ENCODE measurements at places on chromosomes 5 and 9.

DNA sequence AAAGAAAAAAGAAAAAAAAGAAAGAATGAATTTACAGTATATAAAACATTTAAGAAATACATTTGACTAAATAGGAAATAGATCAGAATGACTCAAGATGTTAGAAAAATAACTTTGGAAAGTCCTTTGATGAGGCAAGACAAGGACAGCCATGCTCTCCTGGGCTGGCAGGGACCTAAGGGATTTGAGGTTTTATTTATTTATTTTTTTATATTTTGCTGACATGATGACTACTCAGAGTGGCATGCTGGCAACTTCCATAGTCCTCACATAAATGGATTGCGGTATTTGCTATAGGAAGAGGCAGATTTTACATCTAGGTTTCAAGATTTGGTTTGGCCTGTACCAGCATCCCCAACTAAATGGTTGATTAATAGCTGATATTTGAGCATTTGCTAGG is 17.7 kb downstream of the SLC28A3 start:
- DNase-seq: no peak

- no peak for DNase-seq
Measured at GRCh38 chr5:55149308-55149795, 10.6 kb upstream of the GPX8 start.

DNA sequence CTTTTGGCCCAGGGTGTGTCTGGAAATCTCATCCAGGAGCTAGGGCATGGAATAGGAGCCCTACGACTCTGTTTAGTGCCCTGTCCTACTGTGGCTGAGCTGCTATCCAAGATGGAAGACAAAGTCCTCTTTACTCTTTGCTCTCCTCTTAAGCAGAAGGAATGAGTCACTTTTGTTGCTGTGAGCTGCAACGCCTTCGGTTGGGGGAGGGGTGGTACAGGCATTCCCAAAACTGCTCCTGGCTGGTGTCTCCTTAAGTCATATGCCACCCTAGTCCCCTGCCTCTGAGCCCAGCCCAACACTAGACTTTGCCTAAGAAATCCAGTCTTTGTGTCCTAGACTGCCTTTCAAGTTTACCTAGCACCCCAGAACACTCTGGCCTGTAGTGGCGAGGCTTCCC is 99.9 kb downstream of the PRR16 start:
- no peak for DNase-seq

DNA sequence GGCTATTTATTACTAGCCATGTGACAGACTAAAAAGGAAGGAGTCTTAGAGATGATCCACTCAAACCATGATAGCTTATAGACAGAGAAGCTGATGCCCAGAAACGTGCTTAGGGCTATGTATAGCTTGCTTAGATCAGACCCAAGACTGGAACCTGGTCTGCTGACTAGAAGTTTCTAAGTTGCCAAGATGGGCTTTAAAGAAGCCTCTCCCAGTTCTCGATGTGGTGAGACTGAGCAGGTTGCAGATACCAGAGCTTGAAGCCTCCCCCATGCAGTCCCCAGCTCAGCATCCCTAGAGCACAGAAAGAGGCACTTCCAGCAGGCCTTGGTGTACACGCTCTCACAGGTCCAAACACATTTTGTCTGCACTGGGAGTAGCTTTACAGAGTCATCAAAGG is 51.1 kb upstream of the ATP10B start:
- DNase-seq: no peak

GRCh38 chr9:121019273-121019672 is 30.8 kb downstream of the C5 start:
- DNase-seq: no peak

DNA sequence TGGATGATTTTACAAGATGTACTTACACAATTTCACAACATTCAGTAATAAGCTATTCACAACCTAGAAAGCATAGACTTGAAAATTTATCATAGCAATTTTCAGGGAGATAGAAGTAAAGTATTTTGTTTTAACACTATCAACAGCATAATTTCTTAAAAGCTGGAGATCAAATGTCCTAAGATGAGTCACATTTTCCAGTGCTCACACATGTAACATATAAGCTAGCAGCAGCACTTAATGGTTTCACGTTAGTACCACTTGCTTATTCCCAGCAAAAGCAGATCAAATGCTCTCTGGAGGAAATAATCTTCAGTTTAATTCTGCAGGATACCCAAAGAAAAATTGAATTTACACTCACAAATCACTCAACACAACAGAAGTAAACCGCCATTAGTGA is 6.5 kb downstream of the OR13C8 start:
- DNase-seq: no peak

- DNase-seq: no peak
Measured at GRCh38 chr9:72309364-72310133, 55.5 kb downstream of the ZFAND5 start.

- DNase-seq: peak; percentile 64
Measured at GRCh38 chr5:139982157-139982974, 60.7 kb downstream of the NRG2 start.

GRCh38 chr9:34993502-34994259 is 4.1 kb downstream of the DNAJB5 start:
- no peak for DNase-seq

- DNase-seq: no peak
Measured at GRCh38 chr5:13692172-13692571, 252.3 kb downstream of the DNAH5 start.

DNA sequence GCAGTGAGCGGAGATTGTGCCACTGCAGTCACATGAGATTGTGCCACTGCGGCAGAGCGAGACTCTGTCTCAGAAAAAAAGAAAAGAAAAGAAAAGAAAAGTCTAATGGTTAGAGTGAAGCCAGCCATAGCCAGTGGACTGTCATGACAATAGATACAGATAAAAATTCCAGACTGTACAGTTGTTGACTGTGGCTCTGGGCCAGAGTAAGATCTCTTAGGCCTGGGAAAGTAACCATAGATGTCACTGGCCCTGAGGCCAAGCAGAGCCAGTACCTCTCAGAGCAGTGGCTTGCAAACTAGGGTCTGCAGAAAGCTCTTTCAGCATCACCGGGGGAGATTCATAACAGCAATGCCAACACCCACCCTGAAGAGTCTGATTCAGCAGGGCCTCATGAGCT is 44.1 kb upstream of the SUB1 start:
- no peak for DNase-seq

DNA sequence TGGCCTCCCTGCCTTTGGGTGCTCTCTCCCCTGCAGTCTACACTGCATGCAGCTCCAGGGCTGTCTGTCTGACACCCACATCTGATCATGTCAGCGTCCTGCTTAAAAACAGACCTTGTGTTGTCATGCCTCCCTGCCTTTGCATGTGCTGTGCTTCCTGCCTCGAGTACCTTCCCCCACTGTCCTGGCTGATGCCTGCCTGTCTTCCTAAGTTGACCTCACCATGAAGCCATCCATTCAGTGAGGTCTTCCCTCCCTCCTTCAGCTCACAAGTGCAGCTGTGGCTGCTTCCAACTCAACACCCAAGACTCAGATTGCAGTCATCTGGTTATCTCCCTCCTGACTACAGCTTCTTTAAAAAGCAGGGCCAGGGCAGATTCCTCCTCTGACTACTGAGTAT is 5.5 kb downstream of the ANGPTL2 start:
- no peak for DNase-seq

DNA sequence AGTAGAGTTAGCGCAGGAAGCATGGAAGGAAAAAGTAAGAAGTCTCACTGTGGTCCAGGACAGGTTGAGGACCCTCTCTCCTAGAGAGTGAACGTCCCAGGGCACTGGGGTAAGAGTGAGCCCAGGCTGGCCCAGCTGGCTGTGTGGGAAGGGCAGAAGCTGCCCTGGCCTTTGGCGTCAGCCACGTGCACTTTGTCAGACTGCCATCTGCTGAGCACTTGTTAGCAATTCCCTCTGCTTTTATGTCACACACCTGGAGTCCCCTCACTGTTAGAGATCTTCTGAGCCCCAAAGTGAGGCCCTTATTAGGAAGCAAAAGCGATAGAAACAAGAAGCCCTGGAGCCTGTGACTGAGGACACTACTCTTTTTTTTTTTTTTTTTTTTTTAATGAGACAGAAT is 79.1 kb downstream of the UGCG start:
- DNase-seq: peak; percentile 82

GRCh38 chr5:113090336-113091106 is 113.9 kb downstream of the DCP2 start:
- DNase-seq: peak; percentile 7

DNA sequence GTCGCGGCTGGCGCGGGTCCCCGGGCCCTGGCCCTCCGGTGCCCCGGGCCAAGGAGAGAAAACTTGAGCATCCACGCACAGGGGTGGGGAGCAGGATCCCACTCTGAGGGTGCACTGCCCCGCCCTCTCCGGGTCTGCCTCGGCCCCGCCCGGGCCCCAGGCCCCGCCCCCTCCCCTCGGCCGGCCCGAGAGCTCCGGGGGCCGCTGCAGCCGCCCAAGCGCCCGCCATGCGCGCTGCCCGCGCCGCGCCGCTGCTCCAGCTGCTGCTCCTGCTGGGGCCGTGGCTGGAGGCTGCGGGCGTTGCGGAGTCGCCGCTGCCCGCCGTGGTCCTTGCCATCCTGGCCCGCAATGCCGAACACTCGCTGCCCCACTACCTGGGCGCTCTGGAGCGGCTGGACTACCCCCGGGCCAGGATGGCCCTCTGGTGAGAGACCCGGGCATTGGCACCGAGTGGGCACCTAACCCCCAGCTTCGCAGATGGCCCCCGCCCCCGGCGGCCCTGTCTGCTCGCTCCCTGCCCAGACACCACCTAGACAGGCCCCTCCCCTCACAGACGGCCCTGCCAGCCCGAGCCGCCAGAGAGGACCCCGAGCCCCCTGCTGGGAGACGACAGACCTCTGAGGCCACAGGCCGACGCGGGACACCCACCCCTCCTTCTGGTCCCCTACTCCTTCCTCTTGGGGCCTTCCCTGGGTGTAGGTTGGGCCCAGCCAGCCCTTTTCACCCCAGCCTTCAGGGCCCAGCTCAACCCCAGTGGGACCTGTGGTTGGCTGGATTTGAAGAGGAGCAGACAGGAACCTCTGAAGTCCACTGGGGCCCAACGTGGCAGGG is at the start of gene CERCAM:
TSS of gene CERCAM (plus strand) at position 207 of the 831 bp plus-strand sequence. CDS start at position 228, 21 bp downstream.
- peak; percentile 81 for DNase-seq

GRCh38 chr5:2876183-2876582 is 124.7 kb upstream of the IRX2 start:
- DNase-seq: no peak

DNA sequence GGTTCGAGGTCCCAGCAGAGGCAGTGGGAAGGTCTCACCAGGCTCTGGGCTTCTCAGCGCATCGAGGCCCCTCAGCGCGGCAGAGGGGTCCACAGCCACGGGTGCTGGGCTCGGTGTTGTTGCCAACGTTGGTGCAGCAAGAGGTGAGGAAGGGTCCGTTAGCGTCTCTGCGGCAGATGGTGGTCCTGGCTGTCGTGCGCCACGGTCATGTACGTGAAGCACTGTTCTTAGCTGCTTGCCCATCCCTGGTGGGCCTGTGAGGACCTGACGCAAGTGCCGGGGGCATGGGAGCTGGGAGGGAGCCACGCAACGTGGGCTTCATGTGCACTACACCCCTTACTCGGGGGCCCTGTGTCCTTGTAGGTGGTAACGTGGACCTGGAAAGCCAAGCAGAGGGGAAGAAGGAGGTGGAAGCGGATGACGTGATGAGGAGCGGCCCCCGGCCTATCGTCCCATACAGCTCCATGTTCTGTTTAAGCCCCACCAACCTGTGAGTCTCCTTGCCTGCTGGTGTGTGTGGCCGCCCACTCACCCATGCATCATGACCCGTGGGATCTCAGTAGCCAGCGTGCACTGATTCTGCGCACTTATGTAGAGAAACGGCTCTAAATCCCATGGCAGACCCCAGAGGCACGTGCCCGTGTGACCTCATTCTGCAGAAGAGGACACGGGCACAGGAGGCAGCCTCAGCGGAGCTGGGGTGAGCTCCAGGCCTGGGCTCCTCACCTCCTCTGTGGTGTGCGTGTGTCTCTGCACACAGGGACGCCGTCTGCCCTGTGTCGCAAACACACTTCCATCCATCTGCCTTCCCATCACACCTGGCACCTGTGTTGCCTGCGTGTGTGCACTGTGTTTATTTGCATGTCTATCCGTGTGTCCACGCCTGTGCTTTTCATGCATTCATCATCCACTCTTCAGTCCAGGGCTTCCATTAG is 166.1 kb downstream of the CACNA1B start:
- DNase-seq: no peak

DNA sequence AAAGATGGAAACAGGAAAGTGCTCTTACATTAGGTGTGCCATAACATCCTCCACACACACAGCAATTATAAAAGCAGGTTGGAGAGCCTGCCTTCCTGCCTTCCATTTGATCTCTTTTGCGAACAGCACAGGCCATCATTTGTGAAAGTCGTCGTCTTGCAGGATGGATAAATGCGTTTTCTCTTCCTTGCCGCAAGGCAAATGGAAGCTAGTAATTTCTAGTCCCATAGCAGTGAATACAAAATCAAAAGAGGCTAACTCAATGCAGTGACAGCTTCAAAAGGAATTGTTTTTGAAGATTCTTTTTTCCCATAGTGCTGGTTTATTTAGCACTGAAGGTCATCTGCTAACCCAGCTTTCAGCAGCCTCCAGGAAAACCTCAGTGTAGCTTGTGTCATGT is 178.8 kb downstream of the GIN1 start:
- no peak for DNase-seq

- DNase-seq: no peak
Measured at GRCh38 chr9:129285382-129285781, 107.3 kb upstream of the IER5L start.

DNA sequence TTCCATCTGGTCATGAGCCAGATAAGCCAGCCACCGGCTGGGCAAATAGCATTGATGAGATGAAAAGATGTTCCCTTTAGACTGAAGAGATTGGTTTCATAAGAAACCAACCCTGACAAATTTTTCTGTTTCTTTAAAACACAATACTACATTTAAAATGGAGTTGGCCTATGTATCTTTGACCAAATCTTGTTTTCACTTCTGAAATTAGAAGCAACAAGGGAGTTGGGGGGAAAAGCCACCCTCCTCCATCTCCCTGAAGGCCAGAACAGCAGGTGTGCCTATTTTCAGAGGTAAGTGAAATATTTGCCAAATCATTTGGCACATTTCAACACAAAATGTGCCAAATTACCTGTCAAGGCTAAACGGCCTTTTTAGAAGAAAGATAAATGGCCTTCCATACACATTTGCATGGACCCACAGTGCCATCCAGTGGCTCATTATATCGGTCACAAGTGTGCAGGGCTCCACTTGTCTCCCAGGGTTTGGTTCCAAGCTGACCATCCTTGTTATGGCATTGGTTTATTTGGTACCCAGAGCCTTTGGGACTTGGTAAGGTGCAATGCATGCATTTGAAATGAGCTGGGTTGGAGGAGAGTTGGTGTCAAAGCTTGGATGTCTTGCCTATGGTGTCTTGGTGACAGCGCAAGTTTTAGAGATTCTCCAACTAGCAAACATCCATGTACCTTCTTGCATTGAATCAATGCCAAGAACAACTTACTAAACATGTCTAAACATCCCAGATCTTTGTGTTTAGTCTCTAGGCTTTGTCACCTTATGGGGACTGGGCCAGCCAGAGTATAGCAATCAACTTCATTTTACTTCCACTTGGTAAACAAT is 372.0 kb upstream of the KIF2A start:
- peak; percentile 17 for DNase-seq

GRCh38 chr9:116733010-116733641 is 46.0 kb downstream of the TRIM32 start:
- no peak for DNase-seq

GRCh38 chr5:176740131-176740701 is 70.1 kb upstream of the UNC5A start:
- DNase-seq: no peak

- no peak for DNase-seq
Measured at GRCh38 chr9:16010221-16010620, 457.4 kb downstream of the CCDC171 start.

GRCh38 chr9:37656936-37657335 is 6.2 kb downstream of the FRMPD1 start:
- DNase-seq: no peak

Measured in NCI-H524 (cell line).